Brain pericyte (primary cell): ENCODE measurements at places on chromosomes 2 and 18.

- DNase-seq: no peak
These were observed 188.2 kb downstream of the BCL2 start for GRCh38 chr18:63131106-63131958.

DNA sequence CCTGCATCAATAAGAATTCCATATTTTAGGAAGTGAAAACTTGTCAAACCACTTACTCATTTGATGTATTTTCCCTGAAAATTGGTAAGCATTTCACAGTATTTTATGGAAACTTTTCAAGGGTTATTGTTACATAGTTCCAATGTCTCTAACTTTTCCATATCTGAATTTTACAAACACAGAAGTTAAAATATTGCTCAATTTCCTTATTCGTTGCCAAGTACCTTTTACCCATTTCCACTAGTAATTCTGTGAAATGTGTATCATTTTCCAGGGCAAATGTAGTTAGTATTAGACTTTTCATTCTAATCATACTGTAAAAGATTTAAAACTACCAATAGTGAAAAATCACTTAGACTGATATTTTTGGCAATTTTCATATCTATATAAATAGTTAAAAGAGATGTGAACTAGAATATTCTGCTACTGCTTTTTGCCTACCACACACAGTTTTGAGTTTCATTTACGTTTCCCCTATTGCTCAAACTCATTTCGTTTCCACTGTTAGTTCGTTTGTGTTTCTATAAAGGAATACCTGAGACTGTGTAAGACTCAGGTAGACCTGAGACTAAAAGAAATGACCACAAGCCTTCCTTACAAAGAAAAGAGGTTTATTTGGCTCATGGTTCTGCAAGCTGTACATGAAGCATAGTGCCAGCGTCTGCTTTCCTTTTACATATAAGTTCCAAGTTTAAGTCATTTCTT is 86.3 kb downstream of the PMS1 start:
- no peak for DNase-seq

- DNase-seq: no peak
These were observed 126.2 kb downstream of the NAT8 start for GRCh38 chr2:73516033-73516432.

GRCh38 chr2:127079358-127079920 is 27.5 kb downstream of the BIN1 start:
- no peak for DNase-seq

DNA sequence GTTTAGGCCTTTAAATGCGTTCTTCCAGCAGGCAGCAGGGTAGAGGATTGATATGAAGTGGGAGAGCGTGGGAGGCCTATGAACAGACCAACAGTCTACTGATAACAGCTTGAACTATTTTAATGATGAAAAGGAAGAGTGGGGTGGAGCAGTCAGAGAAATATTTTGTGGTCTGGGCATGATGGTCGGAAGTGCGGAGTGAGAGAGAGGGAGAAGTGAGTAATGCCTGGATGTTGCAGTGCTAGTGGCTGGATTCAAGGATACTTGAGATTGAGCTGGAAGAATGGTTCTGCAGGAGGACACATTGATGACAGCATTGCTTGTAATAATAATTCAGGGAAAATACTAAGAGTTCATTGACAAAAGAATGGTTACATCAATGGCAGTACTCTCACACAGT is 151.0 kb upstream of the DAPL1 start:
- DNase-seq: no peak

GRCh38 chr2:41871080-41871479 is 176.7 kb upstream of the PKDCC start:
- no peak for DNase-seq
